ENCODE measurements at places on chromosomes 4 and X.
A peak's percentile ranks its signal among the peaks of the same experiment; 100 is the strongest.

- no peak for DNase-seq
Measured at GRCh38 chr4:84651499-84651898, 68.6 kb downstream of the CDS1 start.

- DNase-seq: no peak
Measured at GRCh38 chr4:13547485-13548041, 3.3 kb upstream of the NKX3-2 start.

DNA sequence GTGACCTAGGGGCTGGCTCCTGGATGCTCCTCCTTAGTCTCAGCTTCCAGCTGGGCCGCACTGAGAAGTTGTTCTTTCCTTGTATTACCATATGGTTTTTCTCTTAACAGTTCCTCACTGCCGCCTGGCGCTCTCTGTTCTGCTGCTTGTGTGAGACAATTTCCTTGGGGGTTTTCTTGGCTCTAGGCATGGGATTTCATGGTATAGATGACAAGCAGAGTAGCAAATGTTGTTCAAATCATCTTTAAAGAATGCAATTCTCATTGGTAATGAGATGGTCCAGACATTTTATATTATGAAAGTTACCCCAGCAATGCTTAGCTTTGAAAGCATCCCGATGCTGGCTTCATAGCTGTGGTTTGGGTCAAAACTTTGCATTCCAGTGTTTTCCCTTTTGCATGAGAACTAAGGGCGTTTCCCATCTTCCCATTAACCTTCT is 37.6 kb downstream of the SEPTIN11 start:
- peak; percentile 40 for DNase-seq

GRCh38 chrX:85109235-85109634 is 105.6 kb downstream of the APOOL start:
- no peak for DNase-seq

DNA sequence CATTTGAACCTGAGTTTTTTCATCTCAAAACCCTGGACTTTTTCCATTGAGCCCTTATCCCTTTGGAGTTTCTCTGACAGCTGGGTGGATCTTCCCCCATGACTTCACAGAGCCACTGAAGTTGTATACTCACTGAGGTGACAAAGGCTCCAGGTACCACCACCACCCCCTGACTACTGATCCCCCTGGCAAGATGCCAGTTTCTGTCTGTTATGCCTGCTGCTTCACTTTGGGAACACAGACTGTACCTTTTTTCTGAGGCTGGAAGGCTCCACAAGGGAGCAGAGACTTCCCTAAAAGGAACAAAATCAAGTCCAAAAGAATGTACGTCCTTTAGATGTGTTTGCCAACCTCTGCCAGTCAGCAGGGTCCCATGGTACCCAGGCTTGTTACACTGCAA is 160.3 kb upstream of the JADE1 start:
- no peak for DNase-seq

DNA sequence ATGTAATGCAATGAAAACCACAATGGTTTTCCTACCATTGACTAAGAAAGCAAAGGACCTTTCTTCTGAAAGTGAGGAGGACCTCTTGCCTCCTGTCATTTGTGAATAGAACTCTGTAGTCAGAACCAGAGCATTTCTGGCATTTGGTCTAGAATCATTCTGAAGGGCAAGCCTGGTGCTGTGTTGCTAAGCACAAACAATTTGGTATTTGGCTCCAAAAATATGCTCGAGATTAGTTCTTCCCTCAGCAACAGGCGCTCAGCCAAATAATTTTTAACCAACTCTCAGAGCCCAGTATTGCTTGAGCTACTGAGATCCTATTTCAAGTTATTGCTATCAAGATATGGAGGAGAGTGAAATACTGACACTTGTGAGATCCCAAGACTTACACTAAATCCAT is 71.0 kb downstream of the SNCA start:
- DNase-seq: no peak

- no peak for DNase-seq
Measured at GRCh38 chrX:12021698-12022097, 116.6 kb upstream of the FRMPD4 start.

- no peak for DNase-seq
Measured at GRCh38 chrX:118756101-118756500, 28.7 kb downstream of the IL13RA1 start.

GRCh38 chr4:20318909-20319277 is 67.2 kb downstream of the SLIT2 start:
- no peak for DNase-seq

GRCh38 chr4:178809921-178810320 is 1367.7 kb upstream of the AGA start:
- DNase-seq: no peak

DNA sequence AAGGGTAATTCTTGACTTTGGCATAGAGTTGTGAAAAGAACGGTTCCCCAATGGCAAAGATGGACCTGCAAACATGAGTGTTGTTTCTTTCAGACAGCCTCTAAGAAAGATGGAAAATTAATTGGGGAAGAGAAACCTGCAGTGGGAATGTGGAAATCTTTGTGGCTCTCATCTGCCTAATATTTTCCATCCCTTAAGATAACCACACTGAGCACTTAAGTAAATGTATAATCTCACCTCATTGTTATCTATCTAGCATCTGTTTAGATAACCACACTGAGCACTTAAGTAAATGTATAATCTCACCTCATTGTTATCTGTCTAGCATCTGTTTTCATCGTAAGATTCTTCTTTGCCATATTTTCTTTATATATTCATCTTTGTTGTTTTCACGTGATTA is 149.3 kb downstream of the NWD2 start:
- no peak for DNase-seq

DNA sequence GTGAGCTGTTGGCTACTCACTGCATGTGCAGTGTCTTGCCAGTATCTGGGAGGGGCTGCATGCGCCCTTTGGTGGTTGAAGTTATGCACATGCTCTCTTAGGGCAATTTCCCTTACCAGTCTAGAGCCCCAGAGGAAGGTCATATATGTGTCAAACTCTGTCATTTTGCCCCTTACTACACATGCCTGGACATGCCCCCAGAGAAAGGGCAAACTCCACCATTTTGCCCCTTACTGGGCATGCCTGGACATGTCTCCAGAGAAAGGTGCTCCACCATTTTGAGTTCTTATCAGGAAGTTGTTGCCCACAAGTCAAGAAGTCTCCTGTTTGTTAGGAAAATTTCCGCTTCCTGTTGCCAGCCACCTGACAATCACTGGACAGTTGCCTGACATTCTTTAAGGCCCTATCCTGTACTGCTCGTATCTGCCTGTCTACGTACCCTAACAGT is 56.4 kb upstream of the PLAC8 start:
- DNase-seq: no peak

DNA sequence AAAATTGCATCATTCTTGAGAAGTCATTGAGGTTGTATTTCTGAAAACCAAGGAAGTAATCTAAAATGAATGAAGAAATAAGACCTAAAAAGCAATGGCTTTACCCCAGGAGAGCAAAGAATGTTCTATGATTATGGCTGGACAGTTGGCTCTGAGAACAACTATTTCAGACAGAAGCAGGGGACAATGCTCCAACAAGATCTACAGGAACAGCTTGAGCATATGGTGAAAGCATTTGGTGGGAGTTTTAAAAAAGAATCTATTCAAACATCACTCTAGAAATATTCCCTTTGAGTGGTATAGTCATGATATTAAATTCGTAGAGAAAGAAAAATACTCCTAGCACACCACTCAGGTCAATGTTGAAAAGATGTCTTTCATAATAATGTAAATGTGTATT is 26.7 kb downstream of the DYNLT3 start:
- DNase-seq: no peak

DNA sequence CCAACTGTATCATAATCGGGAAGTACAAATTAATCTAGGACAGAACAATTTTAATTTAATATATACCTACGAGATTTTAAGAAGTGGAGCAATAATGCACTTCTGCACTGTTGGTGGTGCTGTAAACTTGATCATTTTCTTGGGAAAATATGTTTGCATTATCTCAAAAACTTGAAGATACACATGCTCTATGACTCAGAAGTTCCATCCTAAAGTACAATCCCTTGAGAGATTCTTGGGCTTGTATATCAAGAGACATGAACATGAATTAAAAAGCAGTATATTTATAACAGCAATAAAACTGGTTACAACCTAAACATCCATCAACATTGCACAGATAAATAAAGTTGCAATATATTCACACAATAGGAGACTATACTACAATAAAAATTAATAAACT is 168.8 kb downstream of the CLCN4 start:
- no peak for DNase-seq

DNA sequence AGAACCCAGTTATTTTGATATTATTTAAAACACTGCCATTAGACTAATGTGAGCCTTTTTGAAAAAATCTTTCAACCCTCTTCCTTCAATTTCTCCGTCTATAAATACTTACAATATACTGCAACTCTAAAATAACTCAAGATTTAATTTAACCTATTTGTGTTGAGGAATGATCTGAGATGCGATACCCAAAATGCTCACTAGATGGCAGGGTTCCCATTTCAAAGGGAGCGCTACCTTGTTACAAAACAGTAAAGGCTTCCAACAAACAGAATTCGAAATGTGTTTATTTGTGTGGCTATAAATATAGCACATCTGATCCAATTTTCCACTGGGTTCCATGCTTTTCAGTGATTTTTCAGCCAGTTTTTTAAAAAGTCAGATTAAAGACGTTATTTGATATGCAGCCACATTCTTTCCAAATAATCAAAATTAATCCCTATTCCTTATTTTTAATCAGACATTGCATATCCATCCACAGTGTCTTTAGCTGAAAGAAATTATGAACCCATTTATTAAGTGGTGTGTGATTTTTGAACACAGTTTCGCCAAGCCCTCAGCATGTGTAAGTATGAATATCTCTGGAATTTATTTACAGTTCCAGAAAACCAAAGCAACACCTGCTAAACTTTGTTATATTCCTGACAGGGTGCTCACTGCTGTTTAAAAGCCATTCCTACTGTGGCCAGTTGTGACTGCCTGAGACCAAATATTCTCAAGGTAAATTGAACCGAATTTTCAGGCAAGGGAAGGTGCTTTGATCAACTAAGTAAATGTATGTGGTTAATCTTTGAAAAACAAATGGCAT is 668.0 kb upstream of the LCORL start:
- no peak for DNase-seq

DNA sequence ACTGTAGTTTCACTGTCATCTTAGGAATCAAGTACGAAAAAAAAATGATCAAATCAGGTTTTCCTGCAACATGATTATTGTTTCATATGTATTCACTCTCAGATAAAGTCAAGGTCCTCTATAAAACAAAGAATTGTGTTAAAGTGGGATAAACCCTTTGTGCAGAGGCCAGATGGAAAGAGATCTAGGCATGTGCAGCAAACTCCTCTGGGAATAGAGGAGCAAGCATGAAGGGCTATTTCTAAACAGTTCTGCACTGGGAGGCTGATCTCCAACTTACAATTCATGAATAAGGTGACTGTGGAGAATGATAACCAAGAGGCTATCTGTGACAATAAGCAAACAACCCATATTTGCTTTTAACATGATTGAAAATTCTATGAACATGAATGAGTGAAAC is 2.4 kb upstream of the WDFY3 start:
- DNase-seq: no peak

DNA sequence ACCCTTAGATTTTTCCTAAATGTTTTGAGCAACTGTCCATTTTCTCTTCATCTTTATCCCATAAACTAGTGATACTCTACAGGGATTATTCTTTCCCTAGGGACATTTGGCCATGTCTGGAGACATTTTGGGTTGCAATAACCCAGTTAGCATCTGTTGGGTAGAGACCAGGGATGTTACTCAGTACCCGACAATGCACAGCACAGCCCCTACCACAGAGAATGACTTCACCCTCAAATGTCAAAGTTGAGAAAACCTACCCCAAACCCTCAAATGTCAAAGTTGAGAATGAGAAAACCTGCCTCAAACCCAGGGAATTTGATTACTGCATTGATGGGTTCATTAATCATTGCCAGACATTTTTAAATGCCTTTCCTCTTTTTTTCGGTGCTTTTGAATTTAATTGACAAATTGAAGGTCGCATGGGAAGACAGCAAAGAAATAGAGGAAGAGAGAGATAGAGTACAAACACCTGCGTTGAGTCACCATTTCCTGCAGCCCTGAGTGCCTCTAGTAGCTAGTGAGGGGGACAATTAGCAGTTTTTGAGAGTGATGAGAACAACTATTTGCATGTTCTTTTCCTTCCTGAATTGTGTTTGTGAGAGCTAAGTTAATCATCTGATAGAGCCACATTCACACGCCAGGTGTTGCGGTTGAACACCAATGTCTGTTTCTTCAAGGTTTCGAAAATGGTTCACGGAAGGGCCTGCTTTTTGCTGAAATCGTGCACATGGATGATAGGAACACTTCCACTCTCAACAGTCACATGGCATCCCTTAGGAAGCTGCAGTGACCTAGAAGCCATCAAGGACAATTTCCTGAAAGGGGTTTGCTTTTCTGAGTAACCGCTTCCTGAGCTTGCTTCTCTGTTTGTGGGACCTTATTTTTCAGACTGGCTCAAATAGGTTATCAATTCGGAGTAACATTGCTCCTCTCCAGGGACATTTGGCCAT is 203.9 kb upstream of the VCX3A start:
- DNase-seq: no peak

- no peak for DNase-seq
Measured at GRCh38 chrX:68420559-68420958, 12.7 kb downstream of the OPHN1 start.

DNA sequence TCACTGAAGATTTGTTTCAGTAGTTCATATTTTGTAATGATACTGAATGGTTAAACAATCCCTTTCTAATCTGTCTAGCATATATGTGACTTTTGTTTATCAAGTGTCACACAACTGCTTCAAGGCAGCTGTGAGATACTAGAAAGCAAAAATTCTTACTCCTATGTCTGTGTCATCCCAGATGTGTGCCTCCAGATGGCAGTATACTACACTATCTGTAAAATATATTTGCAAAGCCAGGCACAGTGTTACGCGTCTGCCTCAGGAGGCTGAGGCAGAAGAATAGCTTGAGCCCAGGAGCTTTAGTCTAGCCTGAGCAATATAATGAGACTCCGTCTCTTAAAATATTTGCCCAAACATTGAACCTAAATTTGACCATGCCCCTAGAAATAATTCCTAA is 4.0 kb downstream of the NUDT10 start:
- no peak for DNase-seq

DNA sequence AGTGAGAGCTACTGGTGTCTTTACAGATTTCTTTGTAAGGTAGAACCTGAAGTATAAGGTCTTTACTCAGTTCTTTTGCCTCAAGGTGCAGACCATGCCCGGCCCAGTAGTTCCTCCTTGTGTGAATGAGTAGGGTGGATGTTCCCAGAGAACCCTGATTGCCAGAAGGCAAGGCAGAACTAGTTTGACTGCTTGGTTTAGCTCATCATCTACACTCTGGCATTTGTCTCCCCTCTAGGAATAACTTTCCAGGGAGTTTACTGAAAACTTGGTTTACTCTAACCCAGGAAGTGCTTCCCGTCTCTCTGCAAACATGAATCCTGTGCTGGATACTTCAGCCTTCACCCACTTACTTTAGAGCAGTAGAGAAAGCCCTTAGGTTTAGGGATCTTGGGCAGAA is 29.1 kb downstream of the MCUB start:
- no peak for DNase-seq

GRCh38 chr4:98484031-98484430 is 174.4 kb downstream of the TSPAN5 start:
- DNase-seq: no peak

- no peak for DNase-seq
Measured at GRCh38 chrX:2414384-2414783, 86.4 kb downstream of the DHRSX start.

GRCh38 chrX:69014200-69014599 is 151.1 kb downstream of the PJA1 start:
- DNase-seq: no peak

Measured in right cardiac atrium (tissue), 5 donors.